ENCODE measurements at places on chromosomes 1 and 21. TPM values are rescaled to one million over a fixed set of nuclear protein-coding genes. Genes with fewer than 3 reads are reported as not detected.

The RGS1 gene
- total RNA-seq: 23.5 TPM

DNA sequence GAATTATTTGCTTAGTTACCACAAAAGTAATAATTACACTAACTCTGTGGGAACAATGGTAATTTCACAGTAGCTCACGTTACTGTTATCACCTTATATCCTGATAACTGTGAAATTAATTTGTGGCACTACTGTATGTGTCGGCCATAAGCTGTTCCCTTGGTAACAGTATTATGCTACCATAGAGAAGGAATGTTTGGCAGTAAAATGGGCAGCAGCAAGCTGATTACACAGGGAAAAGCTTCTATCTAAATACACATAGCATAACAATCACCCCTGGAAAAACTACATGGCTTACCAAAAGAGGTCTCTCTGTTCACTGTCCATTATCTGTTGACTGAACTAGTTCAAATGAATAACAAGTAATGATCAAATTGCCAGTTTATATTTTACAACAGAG is 124.1 kb downstream of the DPYD start:
- peaks cover 8% of the 10 kb centered on the region for H3K4me1 ChIP-seq
- H3K36me3 ChIP-seq: peaks cover 7% of the 10 kb centered on the region

DNA sequence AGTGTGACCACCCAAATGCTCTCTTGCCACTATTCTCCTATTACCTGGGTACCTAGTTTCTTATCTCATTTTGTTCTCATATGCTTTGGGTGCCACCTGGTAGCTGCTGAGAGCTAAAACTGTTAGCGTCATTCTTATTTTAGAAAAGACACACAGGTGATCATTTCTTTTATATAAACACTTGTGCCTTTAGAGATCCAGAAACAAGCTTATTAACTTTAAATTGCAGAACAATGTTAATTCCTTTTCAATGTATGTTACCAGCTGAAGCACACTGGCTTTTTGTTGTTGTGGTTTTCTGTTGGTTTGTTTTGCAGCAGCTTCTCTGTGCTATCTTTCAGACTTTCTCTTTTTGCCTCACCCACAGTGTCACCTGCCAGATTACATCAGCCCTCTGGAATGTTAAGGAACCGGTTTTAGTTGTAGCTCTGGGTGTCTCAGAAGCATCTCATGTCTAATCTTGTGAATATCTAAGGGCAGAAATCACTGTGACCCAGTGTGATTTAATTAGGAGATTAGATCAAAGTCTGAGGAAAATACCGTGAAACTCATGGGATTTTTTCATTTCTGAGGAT is 43.4 kb upstream of the SLC19A2 start:
- H3K27ac ChIP-seq: no peak overlapping the region
- H3K27me3 ChIP-seq: no peaks in the 10 kb centered on the region
- H3K4me3 ChIP-seq: no peak overlapping the region

The RAB25 gene
- total RNA-seq: 0.56 TPM

DNA sequence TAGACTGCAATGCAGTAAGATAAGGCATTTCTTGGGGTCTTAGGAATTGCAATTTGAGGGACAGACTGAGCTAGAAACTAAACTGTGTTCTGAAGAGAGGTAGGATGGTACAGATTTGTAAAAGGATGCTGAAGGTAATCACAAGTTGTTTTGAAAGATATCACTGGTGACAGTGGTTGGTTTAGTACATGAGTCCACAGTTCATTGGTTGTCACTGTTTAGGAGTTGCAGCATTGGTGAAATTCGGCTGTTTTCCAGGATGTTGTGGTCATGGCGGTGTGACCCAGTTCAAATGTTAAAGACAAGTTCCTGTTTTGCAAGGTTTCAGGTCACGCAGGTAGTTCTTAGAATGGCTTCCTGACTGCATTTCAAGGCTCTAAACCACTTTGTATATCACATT is 292.8 kb upstream of the B3GALT2 start:
- peaks cover 28% of the 10 kb centered on the region for H3K36me3 ChIP-seq
- DNase-seq: peak; percentile 86
- H3K4me3 ChIP-seq: peak overlapping the region; percentile 11
- peaks cover 53% of the 10 kb centered on the region for H3K4me1 ChIP-seq
- no peaks in the 10 kb centered on the region for H3K27me3 ChIP-seq

GRCh38 chr1:214441119-214441518 is 110.3 kb downstream of the PTPN14 start:
- H3K4me3 ChIP-seq: no peak overlapping the region
- peak overlapping the region; percentile 96 for H3K27ac ChIP-seq
- H3K4me1 ChIP-seq: peaks cover 50% of the 10 kb centered on the region
- DNase-seq: no peak
- no peaks in the 10 kb centered on the region for H3K36me3 ChIP-seq

DNA sequence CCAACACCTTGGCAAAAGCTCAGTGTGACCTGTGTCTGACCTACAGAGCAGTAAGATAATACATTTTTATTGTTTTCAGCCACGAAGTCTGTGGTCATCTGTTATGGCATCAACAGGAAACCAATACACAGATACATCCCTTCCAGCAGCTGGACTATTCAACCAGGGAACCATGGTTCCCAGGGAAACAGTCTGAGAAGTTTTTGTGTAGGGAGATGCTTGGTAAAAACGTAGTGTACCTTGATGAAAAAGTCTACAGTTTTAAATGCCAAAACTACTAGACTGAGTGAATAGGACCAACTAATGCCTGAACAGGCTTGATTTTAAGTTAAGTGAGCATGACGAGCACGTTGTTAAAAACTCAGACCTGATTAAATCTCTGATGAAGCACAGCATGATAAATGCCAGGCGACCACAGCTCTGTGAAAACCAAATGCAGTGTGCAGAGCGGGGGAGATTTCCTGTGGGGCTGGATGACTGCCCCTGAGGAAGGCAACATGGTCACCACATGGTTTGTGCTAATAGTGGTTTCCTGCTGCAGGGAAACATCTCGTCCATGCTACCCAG is 228.9 kb downstream of the TNR start:
- DNase-seq: peak; percentile 39
- H3K27me3 ChIP-seq: peaks cover 28% of the 10 kb centered on the region
- no peaks in the 10 kb centered on the region for H3K4me1 ChIP-seq
- H3K27ac ChIP-seq: no peak overlapping the region

DNA sequence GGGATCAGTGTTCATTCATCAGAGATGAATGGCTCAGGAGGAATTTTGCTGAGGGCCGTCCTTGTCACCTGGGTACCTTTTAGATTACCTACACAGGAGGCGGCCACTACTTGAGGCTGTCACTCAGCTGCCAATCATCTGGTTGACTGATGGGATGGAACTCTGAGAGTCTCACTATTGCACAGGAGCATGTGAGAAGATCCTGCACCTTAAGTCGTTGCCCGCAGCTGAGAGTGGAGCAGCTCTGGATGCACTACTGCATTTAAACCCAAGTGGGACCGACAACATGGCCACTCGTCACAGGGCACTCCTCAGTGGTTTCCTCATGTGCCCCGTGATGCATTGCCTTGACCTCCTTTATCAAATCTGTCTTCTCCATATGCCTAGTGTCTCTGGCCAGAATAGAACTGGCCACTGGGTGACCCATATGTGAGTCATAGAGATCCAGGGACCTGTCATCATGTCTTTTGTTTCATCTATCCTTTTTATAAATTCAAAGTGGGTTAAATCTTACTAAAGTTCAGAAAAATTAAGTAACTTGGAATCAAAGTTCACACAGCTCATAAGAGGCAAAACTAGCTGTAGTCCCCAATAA is 165.5 kb downstream of the ZSCAN20 start:
- H3K27me3 ChIP-seq: peaks cover 15% of the 10 kb centered on the region
- H3K4me1 ChIP-seq: no peaks in the 10 kb centered on the region
- no peaks in the 10 kb centered on the region for H3K36me3 ChIP-seq
- no peak overlapping the region for H3K4me3 ChIP-seq
- no peak for DNase-seq

The NTMT2 gene
- not detected for total RNA-seq

The LDLRAD2 gene
- not detected for total RNA-seq

- no peak overlapping the region for H3K4me3 ChIP-seq
- no peak for DNase-seq
- no peaks in the 10 kb centered on the region for H3K27me3 ChIP-seq
- peaks cover 16% of the 10 kb centered on the region for H3K4me1 ChIP-seq
Observed at GRCh38 chr1:66998972-66999371, 55.0 kb downstream of the SLC35D1 start.

DNA sequence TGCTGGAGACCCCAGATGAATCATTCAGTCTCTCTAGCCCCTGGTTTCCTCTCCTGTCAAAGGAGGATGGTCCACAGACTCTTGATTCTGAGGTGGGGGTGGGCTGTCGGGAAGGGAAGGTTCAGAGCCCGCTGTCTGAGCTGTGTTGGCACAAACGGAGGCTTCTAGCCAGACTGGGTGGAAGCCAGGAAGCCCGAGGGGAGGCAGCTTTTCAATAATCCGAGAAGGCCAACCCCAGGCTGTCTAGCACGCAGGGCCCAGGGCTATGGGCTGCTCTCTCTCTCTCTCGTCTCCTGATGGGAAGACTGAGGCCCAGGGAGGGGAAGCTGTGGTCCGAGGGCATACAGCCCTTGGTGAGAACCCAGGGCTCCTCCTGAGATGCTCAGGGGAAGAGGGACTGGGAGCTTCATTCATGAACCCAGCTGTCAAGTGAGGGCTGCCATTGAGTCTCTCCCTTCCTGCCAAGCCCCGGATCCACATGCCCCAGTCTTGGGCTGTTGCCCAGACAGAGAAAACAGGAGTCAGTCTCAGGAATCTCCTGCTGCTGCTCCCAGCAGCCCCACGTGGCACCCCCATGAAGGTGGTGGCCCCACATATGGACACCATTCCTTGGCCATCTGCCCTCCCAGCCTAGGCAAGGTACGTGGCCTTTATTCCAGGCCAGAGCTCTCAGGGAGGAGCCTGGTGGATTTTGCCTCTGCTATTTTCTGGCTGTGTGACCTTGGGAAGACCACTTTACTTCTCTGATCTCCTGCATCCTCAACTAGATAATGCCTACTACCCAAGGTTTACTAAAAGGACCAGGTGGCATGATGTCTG is 44.4 kb downstream of the RAP1GAP start:
- no peak for DNase-seq
- H3K4me3 ChIP-seq: no peak overlapping the region
- peaks cover 2% of the 10 kb centered on the region for H3K4me1 ChIP-seq
- no peaks in the 10 kb centered on the region for H3K36me3 ChIP-seq
- H3K27me3 ChIP-seq: peaks cover 18% of the 10 kb centered on the region

- H3K27me3 ChIP-seq: no peaks in the 10 kb centered on the region
- DNase-seq: no peak
- no peaks in the 10 kb centered on the region for H3K4me1 ChIP-seq
- H3K36me3 ChIP-seq: no peaks in the 10 kb centered on the region
Observed at GRCh38 chr21:30014886-30015285, 75.1 kb upstream of the GRIK1 start.

DNA sequence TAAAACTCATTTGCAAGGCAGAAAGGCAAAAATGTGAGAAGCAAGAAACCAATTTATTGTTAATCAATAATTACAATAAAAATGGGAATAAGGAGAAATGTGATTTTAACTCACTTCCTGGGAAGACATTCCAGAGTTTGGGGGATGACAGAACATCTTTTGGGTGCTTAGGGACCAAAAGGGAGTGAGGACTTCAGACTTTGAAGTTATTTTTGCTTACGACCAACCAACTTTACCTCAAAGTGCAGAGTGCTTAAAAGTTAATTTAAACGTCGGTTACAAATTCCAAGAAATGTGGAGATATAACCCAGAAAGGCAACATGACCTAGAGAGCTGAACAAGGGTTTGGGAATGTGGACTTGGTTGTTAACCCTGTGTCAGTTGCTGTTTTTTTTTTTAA is 234.5 kb upstream of the C1orf105 start:
- no peaks in the 10 kb centered on the region for H3K36me3 ChIP-seq
- no peak overlapping the region for H3K27ac ChIP-seq
- no peak overlapping the region for H3K4me3 ChIP-seq
- H3K27me3 ChIP-seq: no peaks in the 10 kb centered on the region
- no peak for DNase-seq

The AGL gene
- total RNA-seq: 19.0 TPM

The ARHGAP30 gene
- 178 TPM for total RNA-seq

The TMEM52 gene
- total RNA-seq: 0.33 TPM

DNA sequence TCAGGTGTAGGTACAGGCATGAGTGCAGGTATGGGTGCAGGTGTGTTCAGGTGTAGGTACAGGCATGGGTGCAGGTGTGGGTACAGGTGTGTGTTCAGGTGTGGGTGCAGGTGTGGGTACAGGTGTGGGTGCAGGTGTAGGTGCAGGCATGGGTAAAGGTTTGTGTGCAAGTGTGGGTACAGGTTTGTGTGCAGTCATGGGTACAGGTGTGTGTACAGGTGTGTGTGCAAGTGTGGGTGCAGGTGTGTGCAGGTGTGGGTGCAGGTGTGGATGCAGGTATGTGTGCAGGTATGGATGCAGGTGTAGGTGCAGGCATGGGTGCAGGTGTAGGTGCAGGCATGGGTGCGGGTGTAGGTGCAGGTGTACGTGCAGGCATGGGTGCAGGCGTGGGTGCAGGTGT is 79.4 kb upstream of the ACTL8 start:
- no peaks in the 10 kb centered on the region for H3K36me3 ChIP-seq
- H3K4me1 ChIP-seq: no peaks in the 10 kb centered on the region
- DNase-seq: no peak
- H3K27ac ChIP-seq: no peak overlapping the region

The GUCA2A gene
- not detected for total RNA-seq

The ELAPOR1 gene
- 11.5 TPM for total RNA-seq

The XKR8 gene
- 7.1 TPM for total RNA-seq

DNA sequence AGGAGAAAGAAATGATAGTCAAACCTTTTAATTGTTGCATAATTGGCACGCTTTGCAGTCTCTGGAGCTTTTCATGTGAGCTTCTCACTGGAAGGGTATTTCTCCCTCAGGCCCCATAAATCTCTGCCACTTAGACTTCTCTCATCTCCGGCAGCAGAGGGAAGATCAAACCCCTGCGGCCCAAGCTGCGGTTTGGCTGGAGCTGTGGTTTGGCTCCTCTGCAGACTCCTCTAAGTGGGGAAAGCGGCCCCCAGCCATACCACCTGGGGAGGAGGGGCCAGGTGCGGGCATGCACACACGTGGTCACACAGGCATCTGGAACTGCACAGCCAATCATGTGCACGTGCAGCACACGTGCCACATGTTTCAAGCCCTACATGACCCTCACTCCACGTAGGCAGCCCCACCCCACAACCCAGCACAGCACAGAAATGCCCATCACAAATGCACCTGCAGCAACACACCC is 58.3 kb downstream of the UBE2T start:
- peaks cover 13% of the 10 kb centered on the region for H3K4me1 ChIP-seq
- H3K4me3 ChIP-seq: no peak overlapping the region
- no peak overlapping the region for H3K27ac ChIP-seq
- DNase-seq: peak; percentile 16

GRCh38 chr1:36014722-36015220 is 69.1 kb upstream of the TEKT2 start:
- no peaks in the 10 kb centered on the region for H3K27me3 ChIP-seq
- H3K4me1 ChIP-seq: no peaks in the 10 kb centered on the region
- H3K4me3 ChIP-seq: no peak overlapping the region
- DNase-seq: no peak
- peaks cover 26% of the 10 kb centered on the region for H3K36me3 ChIP-seq
- H3K27ac ChIP-seq: no peak overlapping the region

The KRTAP13-2 gene
- total RNA-seq: not detected

All from activated CD4-positive, alpha-beta memory T cell treated with anti-CD3 and anti-CD28 coated beads for 36 hours (primary cell).